ENCODE measurements at places on chromosomes 3 and 15.

GRCh38 chr3:189490337-189490736 is 140.9 kb upstream of the TP63 start:
- no peak for DNase-seq

DNA sequence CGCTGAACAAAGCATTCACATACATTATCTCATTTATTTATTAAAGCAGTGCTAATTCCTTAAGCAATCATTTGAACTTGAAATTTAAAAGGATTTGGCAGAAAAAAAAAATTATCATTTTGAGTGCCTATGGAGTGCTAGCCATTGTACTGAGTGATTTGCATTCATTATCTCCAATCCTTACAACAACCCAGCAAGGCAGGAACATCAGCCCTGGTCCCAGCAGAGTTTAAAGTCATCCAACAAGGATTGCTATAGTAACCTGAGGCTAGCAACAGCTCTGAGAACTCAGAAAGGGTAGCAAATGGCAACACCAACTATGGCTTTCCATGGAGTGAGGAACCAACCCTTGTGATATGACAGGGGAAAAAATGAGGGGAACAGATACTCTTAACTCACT is 237.6 kb upstream of the SETMAR start:
- no peak for DNase-seq

DNA sequence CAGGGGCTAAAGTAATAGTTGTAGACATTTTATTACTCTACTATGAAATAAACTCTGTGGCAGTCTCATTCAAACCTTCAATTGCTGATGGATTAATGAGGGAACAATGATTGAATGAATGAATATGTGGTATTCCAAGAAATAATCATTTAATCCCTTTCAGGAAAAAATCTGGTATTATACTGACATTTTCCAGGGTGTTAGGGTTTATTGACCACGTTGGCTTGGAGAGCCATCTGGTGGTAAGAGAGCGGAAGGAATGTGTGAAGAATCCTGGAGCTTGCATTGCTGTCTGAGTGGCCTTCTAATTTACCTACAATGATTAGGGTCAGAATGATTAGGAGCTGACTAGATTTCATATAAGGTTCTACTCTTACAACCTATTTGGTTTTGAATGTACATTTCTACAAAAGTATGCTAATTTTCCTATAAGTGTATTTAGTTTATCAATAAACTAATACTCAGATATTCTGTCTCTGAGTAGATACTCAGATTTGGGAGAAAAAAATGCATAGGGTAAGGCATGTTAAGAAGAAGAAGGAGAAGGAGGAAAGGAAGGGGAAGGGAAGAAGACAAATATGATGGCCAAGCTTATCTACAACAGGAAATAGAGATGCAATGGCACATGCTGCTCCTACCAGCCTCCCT is 249.9 kb downstream of the ROBO1 start:
- no peak for DNase-seq

DNA sequence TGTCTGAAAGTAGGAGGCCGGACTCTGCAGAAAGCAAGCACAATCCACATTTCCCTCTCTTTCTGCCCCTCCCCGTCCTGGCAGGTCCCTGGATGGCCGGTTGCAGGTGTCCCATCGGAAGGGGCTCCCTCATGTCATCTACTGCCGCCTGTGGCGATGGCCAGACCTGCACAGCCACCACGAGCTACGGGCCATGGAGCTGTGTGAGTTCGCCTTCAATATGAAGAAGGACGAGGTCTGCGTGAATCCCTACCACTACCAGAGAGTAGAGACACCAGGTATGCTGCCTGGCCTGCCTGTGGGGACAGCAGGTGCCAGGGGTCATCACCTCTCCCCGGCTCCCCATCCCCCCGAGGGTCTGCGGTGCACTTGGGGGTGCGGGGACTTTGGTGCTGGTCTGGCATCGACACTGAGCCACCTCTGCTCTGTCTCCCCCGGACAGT is 89.6 kb downstream of the AAGAB start:
- DNase-seq = no peak

DNA sequence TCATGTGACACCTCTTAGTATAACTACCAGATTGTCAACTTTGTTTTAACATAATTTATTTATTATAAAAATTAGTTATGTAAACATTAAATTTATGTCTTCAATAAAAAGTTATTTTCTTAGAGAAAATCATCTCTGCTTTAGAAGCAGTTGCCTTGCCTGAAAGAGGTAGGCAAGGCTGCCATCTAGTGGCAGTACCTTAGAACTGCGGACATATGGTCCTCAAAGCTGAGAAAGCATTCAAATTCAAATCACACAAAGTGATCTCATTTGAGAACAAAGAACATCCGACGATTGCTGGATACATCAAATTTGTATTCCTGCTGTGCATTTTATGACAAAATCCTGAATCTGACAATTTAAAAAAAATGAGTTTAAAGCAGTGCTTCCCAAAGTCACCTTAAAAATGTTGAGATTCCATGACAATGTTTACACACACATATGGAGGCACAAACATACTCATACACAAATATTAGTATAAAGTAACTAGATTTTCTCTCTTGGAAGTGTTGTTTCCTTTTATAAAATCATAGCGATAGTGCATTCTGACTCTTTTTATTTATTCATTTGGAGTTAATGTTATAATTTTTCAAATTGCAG is 617.4 kb downstream of the CADM2 start:
- peak; percentile 14 for DNase-seq

DNA sequence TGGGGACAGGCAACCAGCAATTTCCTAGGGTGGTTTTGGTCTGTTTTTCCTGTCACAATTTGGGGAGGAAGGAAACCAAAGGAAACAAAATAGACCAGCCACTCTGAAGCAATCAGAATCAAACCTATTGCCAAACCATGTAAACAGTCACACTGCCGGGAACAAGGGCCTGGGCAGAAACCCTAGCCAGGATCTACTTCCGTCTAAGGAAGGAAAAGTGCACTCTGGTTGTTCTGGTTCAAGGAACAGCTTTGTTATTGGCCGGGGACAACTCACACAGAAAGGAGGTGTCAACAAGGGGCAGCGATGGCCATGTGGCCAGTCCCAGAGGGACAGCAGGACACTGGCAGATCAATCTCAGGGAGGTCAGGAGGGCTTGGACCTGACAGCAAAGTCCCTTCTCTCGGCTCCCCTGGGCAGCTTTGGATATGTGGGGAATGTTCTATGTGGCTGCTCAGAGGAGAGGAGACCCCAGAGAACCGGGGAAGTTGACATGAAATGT is 17.5 kb upstream of the RAD18 start:
- DNase-seq = no peak

DNA sequence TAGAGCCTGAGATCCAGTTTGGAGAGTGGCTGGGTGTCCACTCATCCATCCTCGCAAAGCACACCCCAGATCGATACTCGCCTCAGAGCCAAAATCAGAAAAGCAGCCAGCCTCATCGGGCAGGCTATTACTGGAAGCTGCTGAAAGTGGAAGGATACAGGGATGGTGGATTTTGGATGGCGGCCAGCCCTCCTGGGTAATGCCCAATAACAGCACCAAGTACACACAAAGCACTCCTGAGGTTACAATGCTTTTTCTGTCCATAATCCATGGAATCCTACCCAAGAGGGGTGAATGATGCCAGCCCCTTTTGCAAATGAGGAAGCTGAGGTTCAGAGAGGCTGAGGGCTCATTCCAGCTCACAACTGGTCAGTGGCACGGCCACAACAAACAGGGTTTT is 93.1 kb upstream of the SLC6A11 start:
- DNase-seq = no peak

GRCh38 chr3:107855710-107856109 is 235.1 kb downstream of the CD47 start:
- DNase-seq = no peak

DNA sequence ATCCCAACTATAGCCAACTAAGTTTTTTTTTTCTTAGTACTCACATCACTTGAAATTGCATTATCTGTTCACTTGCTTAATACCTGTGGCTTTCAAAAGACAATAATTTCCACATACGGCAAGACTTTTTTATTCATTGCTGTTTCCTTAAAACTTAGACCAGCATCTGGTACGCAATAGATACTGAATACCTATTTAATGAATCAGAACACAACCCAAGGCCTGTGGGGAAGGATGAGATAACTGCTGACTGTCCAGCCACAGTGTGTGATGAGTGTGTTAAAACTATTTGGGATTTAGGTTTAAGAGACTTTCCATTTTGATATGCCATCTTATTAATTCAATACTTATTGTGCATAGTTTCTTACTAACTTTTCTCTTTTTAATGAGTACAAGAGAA is 988.7 kb downstream of the NTRK3 start:
- no peak for DNase-seq

DNA sequence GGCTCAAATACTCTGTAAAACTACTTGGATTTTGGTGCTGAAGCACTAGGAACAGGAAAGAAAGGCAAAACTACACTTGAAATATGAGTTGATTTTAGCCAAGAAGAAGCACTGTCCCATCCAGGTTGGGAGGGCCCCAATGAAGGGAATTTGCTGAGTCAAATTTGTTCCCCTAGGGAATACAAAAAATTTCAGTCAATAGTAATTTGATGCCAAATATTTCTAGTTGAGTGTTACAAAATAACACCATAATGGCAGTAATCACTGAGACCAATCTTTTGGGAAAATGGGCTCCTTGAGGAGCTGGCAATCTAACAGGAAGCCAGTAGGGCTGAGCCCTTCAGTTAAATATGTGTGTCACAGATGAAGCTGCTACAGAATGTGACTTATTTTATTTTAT is 896.9 kb downstream of the DIPK2A start:
- DNase-seq = no peak

GRCh38 chr3:125957674-125958510 is 11.1 kb upstream of the ROPN1B start:
- DNase-seq = no peak

DNA sequence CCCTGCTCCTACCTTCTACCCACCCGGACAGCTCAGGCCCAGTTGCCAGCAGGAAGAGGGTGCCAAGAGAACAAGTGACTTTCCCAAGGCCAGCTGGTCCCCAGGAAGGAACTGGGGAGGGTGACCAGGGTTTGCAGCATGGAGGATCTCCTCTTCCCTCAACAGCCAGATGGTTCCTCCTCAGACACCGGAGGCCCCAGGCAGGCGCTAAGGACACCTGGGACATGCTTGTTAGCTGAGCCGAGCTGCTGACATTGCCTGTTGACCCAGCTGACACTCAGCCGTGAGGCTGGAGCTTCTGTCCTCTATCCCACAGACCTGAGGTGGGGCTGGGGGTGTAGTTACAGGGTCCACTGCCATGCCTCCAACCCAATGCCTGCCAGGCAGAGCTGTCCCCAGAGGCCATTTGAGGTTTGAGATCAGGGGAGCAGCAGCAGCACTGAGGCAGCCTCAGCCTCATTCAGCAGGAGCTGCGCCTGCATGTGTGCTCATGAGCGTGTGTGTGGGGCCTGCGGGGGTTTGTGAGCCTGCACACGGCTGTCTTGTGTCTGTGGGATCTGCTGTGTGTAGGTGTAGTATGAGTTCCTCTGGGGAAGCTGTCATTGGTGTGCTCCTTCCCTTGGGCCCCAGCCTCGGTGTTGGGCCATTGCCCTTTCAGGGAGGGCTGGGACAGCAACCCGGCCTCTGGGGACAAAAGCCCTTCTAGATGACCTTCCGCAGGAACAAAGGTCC is 7.1 kb downstream of the CPLX3 start:
- no peak for DNase-seq

DNA sequence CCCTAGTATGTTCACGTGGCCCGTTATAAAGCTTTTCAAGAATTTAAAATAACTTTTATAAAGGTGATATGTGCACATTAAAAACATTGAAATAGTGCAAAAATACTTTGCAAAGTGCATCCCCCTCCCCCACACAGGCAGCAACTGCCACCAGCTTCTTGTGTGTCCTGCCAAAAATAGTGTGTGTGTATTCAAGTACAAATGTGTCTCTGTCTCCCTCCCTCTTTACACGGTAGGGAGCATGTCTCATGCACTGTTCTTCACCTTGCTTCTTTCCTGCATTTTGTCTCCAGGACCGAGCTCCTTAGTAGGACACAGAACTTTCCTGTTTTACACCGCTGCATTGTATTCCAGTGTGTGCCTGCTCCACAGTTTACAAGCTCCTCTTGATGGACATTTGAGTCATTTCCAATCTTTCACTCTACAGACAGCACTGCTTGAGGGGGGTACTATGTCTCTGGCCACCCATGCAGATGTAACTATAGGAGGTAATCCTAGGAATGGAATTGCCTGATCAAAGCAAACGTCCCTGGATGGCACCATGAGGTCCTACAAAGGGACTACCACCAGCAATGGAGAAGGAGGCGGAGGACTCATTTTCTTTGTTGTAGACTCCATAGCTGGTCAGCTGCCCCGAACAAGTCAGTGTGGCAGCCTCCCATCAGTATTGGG is 52.4 kb downstream of the SLC6A6 start:
- DNase-seq = no peak

DNA sequence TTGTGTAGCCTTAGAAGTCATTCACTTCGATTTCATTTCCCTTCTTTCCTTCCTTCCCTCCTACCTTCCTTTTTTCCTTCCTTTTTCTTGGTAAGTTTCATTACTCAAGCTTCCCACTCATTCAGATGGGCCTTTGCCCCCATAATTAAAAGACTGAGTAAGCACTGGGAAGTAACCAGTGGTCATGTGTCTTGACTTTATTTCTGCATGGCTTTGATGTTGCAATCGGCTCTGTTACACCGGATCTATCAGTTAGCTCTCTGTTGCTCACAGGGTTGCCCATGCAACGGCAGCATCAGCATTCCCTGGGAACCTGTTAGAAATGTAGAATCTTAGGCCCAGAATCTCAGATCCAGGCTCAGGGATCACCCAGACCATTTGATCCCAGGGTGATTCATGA is 25.6 kb upstream of the LARS2 start:
- no peak for DNase-seq

- DNase-seq = no peak
Measured at GRCh38 chr3:194777729-194778128, 92.0 kb downstream of the FAM43A start.

- DNase-seq = no peak
Measured at GRCh38 chr15:43105077-43105736, 631 bp downstream of the UBR1 start.

GRCh38 chr15:62653122-62653521 is 389.4 kb upstream of the TPM1 start:
- no peak for DNase-seq

DNA sequence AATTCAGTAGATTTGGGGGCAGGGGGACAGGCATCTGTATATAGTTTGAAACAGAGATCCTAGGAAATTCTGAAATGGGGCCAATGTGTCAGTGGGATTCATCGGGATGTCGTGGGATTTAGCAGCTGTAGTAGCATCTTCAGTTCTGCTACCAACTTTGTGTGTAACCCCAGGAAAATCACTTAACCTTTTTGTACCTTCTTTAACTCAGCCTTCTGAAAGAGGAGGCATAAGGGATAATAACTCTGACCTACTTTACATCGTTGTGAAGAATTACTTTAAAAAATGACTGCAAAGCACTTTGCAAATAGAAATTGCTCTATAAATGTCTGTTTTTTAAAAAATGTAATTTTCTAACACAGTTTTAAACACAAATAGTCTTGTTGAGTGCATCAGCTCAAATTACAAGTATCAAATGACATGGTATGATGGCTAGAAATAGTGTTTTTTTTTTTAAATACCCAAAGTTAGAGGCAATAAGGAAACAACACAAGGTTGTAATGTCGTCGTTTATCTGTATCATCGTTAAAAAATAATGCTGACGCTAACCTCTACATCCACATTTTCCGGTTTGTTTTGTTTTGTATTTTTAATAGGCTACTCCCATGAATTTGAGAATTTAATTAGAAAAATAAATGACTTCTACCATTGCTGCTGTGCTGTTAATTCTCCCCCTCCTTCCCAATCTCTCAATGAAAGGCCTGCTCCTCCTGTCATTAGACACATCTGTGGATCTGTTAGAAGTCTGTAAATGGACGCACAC is 338.5 kb downstream of the PTPRG start:
- DNase-seq = no peak

GRCh38 chr3:150411976-150412375 is 3.9 kb downstream of the TSC22D2 start:
- DNase-seq = no peak

- DNase-seq = no peak
Measured at GRCh38 chr15:56839099-56839498, 79.3 kb upstream of the TCF12 start.
